ENCODE measurements at places on chromosomes 4 and X.

- no peak for DNase-seq
These were observed 211.7 kb downstream of the MAML3 start for GRCh38 chr4:139942241-139942640.

GRCh38 chr4:153684971-153685371, 891 bp downstream of the TLR2 start:
- DNase-seq, result no peak

- no peak for DNase-seq
These were observed 82.0 kb downstream of the CRMP1 start for GRCh38 chr4:5810770-5811430.

GRCh38 chr4:103424853-103425252, 226.7 kb upstream of the CENPE start:
- no peak for DNase-seq

DNA sequence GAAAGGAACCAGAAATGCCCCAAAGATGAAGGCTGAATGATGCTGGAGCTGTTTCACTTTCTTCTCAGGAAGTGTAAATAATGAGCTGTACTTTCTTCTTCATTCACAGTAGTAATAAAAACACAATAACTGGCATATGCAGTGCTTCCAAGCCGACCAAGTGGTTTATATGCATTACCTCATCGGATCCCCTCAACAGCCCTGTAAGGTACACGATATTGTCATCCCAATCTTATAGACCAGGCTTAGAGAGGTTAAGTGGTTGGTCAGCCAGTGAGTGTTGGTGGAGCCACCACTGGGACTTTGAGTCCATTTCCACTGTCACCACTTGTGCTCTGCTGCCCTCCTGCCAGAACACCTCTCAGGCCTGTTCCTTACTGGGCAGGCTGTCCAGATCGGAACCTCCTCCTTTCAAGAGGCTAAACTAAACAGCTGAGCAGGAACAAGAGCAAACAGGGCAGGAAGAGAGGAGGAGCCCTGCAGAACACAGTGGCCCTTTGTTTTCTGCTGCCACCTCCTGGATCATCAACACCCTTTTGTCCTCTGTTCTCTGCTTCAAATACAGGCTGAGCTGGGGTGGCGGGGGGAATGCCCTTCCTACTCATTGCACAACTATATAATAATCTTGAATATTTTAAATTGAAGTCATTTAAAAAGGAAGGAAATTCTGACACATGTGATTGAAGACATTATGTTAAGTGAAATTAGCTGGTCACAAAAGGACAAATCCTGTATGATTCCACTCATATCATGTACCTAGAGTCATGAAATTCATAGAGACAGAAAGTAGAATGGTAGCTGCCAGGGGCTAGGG, 112.5 kb upstream of the ATP6AP2 start:
- DNase-seq, result peak; percentile 16

- DNase-seq, result peak; percentile 69
These were observed 3.5 kb upstream of the IQSEC2 start for GRCh38 chrX:53284684-53285447.

Measured in WTC11 (cell line).